MV-4-11 (cell line): ENCODE measurements at places on chromosomes 16 and 17.

- DNase-seq: no peak
Observed at GRCh38 chr16:78659216-78659615, 559.8 kb downstream of the WWOX start.

GRCh38 chr17:13698832-13699231, 97.1 kb upstream of the HS3ST3A1 start:
- DNase-seq: no peak

DNA sequence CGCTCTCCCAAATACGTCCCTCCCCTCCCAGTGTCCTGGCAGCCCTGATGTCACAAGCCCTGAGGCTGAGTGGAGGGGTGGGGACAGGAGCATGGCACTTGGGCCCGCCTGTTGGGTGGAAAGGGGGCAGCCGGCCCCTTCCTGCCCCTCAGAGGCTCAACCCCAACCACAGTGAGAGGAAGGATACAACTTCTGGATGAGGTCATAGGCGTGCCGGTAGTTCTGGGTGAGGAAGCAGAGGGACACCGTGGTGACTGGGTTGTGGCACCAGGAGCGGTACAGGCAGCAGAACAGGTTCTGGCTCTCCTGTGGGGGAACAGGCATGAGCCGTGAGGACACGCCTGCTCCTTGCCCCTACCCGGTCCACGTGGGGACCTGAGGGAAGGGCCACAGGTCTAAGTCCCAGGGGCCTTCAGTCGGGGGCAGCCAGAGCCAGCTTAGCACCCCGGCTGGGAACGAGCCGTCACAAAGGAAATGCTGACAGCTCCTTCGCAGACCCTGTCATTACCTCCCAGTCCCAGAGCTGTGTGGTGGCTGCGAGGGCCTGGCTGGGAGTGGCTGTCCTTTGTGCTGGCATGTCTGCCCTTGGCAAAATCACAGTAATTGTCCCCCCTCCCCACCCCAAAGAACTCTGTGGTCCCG, 11.2 kb upstream of the MTSS2 start:
- peak; percentile 83 for DNase-seq

DNA sequence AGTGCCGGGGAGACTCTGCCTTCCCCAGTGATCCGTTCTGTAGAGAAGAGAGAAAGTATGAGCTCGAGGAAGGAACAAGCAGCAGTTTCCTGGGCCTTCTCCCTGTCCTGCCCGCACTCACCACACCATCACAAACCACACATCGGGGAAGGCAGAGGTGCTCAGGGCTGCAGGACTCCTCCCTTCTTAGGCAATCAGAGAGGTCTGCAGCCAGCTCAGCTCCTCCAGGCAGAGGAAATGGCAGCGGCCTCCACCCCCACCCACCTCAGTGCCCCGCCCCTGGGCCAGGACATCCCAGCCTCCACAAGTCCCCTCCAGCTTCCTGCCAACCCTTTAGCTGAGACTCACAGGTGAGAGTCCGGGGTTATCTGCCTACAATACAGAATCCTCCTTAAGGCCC, 2.0 kb downstream of the ZNF319 start:
- DNase-seq: peak; percentile 90

DNA sequence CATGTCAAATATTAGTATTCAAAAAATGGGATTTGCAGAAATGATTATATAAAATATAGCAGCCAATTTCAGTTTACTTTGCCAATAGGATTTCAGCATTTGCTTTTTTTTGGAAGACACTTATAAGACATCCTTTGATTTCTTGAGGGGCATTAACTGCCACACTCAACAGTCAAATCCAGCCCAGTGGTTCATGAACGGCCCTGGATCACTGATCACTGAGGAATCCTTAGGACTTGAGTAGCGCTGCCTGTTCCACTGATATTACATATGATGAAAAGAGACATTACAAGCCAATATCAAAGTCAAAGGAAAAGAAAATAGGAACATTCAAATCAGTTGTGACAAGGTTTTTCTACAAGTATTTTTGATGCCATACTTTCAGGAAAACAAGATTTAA, 21.0 kb upstream of the YWHAE start:
- DNase-seq: no peak

GRCh38 chr17:31907342-31907962, 5.9 kb upstream of the UTP6 start:
- no peak for DNase-seq

DNA sequence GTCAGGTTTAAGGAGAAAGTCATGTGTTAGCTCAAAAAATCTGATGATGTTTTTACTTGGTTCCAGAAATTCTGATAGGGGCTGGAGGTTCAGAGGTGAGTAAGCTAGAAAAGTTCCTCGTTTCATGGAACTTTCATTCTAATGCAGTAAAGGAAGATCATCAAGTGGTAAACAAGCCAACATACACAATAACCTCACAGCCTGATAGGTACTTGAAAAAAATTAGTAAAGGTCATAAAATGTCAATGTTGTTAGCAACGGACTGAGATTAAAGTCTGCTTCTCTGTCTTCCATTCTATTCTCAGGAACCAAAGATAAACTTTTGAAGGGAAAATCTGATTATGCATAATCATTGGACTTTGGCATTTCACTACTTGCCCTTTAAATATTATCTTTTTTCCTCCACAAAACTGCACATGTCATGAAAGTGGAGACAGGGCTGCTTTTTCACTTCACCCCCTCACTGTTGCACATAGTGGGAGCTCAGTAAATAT, 165.4 kb upstream of the MAF start:
- no peak for DNase-seq

GRCh38 chr17:4144422-4144747, 1.4 kb downstream of the CYB5D2 start:
- no peak for DNase-seq

- no peak for DNase-seq
Observed at GRCh38 chr16:77780378-77780837, 8.0 kb upstream of the VAT1L start.

DNA sequence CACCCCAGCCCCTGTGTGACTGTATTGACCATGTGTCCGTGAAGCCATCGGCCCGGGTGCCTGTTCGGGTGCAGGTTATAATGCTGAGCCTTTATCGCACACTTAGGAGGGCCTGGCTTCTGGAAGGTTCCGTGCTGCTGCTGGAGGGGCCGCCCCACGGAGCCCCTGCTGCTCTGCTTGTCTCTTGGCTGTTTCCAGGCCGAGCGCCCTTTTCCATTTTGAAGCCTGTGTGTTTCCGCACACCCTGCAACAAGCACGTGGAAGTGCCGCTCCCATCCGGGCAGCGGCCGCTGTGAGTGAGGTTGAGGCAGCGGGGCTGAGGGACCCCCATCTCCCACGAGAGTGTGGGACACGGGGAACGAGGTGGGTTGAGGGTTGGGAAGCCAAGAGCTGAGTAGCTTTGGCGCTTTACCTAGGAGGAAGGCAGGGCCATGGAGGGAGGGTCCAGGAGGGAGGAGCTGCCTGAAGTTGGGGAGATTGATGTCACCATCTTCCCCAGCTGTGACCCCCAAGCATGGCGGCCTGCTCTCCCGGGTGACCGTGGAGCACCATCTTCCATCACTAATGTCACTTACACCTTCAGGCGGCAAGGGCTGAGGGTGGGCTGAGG, 200.1 kb upstream of the GSE1 start:
- DNase-seq: no peak

- no peak for DNase-seq
Observed at GRCh38 chr17:15340966-15341365, 431 bp downstream of the TEKT3 start.

DNA sequence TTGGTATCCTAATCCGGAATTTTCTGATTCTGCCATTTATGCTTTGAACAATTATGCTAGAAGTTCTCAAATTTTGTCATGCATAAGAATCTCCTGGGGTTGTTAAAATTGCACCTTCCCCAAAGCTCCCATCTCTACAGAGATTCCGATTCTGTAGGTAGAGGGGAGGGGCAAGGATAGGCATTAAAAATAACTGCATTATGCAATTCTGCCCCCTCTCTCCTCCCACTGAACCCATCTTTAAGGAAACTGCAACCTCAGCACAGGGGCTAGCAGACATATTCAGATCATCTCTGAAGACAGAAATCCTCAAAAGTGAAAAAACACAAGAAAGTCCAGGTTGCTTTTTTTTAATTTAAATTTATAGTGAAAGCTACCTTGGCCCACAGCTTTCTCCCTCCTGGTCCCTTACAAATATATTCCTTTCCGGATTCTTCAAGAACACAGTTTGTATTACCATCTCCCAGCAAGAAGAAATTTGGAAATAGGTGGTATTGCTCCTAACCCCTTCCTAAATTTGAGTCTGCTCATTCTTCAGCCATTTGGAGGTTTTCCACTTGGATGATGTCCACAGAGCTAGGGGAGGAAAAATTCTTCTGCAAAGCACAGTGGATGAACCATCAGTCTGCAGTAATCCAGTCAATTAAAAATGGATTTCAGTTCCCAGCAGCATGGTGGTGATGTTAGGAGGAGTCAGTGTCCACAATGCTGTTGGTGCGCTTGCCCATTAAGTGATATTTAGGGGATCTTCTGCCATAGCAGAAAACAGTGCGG, 67.7 kb downstream of the RBFOX1 start:
- DNase-seq: no peak

- no peak for DNase-seq
Observed at GRCh38 chr17:46886310-46886663, 34.9 kb downstream of the WNT9B start.

DNA sequence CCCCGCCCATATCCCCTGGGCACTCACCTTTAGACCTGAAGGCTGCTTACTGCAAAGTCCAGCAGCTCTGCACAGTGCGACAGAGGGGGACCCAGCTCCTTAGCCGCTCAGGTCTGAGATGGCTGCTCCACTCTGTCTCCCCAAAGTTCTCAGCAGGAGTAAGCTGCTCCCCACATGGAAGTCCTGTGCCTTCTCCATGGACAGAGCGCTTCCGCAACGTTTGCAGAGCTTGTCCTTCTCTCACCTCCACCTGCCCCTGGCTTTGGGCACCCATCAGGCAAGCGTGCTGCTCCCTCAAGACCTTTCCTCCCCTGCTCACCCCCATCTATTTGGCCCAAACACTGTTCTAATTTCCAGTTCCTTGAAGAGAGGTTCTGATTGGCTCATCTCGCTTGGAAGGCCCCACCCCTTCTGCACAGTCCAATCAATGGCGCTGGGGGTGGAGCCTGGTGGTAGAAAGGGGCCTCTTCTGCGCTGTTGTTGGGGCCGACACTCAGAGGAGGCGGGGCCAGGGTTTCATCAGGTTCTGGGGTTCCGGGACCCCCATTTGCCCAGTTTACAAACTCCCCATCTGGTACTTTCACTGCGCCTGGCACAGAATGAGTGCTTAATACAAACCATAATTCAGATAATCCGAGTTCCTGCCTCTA, 137.2 kb downstream of the CYLD start:
- no peak for DNase-seq

DNA sequence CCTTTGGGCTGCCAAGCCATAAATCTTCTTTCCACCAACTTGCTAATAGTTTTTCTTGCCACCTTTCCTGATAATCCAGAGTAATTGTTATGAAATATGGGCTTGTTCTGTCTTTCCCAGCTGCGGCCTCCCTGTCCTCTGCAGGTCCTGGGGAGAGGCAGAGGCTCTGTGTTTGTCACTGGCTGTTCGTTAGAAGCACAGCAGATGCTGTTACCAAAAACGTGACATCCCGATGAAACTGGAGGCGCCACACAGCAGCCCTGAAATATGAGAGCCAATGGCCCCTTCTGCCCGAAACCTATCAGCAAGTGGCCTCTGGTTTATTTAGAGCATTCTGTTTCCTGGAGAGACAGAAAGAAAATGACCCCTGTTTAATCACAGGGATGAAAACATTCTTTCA, 115.1 kb upstream of the ANKFN1 start:
- DNase-seq: no peak

GRCh38 chr16:2775765-2776499, 1.1 kb downstream of the ELOB start:
- DNase-seq: no peak

GRCh38 chr16:28204204-28204603, 7.6 kb downstream of the XPO6 start:
- DNase-seq: no peak

- DNase-seq: peak; percentile 5
Observed at GRCh38 chr17:64024215-64024654, 3.8 kb upstream of the ICAM2 start.

DNA sequence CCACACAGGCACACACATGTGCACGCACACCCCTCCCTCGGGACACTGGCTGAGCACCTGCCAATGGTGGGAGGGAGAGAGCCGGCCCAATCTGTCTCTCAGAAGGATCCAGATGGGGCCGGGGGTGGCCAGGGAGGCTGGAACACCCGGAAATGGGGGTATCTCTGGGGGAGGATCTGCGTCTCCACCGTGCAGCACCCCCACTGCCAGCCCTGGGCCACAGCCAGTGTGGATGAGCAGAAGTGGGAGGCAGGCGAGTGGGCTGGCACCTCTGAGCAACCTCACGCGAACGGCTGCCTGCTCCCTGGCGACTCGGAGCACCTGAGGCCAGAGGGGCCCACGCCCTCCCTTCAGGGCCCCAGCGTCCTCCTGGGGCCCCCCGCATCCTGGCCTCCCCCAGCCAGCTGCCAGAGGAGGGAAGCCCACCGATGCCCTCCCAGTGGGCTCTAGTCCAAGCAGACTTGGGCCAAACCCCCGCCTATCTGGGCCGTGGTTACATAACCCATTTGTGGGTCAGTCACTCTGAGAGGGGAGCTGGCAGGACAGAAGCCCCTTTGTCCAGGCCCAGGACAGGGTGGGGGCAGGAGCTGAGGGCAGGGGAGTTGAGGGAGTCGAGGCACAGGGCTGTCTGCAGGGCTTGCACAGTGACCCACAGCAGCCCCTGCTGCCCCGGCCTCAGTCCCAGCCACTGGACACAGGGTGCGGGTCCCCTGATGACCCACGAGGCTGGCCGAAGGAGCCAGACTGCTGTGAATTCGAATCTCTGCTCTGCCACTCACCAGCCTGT, 5.6 kb downstream of the CASKIN1 start:
- no peak for DNase-seq

DNA sequence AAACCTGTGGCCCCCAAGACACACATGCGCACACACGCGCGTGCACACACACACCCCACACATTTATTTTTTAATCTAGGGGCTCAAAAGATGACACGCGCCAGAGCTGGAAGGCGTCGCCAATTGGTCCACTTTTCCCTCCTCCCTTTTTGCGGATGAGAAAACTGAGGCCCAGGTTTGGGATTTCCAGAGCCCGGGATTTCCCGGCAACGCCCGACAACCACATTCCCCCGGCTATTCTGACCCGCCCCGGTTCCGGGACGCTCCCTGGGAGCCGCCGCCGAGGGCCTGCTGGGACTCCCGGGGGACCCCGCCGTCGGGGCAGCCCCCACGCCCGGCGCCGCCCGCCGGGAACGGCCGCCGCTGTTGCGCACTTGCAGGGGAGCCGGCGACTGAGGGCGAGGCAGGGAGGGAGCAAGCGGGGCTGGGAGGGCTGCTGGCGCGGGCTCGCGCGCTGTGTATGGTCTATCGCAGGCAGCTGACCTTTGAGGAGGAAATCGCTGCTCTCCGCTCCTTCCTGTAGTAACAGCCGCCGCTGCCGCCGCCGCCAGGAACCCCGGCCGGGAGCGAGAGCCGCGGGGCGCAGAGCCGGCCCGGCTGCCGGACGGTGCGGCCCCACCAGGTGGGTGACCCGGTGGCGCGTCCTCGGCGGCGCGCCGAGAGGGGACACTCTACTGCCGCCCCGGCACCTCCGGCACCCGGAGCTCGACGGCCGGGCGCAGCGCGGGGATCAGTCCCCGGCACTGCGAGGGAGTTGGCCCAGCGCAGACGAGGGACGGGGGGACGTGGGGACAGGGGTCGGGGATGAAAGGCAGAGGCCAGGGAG, at the start of gene STAT5A:
TSS of gene STAT5A (plus strand) at position 522 of the 826 bp plus-strand sequence. CDS start 914 bp downstream, outside the sequence.
- DNase-seq: peak; percentile 63
